Endothelial cell (in vitro differentiated cells): ENCODE measurements at places on chromosomes 2 and 18. TPM values are rescaled to one million over a fixed set of nuclear protein-coding genes. Genes with fewer than 3 reads are reported as not detected.

DNA sequence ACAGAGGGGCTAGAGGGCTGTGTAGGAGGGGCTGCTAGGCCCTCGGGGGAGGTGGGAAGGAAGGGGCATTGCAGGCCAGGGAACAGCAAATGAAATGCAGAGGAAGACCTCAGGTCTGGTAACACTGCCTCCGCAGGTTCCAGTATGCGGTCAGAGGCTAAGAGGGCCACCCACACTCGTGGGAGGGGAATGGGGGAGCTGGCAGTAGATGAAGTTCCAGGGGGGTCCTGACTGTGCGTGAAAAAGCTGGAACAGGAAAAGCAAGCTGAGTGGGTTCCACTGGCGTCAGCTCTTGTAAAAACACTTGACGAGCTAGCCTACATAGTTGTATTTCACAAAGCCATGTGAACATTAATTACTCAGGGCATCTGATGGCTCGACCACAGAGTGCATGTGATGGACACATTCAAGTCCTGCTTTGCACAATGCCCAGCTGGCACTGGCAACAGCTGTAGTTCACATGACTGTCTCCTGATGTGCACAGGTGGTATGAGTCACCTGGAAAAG lies 29.0 kb upstream of the PTPN4 start:
- no peak for DNase-seq

RAD51AP2 gene
- total RNA-seq, result 0.44 TPM

- DNase-seq, result no peak
Measured at GRCh38 chr2:153228904-153229303, 249.7 kb downstream of the RPRM start.

- DNase-seq, result no peak
Measured at GRCh38 chr2:120254178-120254577, 1.5 kb downstream of the RALB start.

- no peak for DNase-seq
Measured at GRCh38 chr2:37615804-37616676, 55.4 kb downstream of the CDC42EP3 start.

GRCh38 chr2:46829231-46829995 lies 86.2 kb downstream of the MCFD2 start:
- DNase-seq, result no peak
